ENCODE measurements at places on chromosomes 3 and 15.

- DNase-seq: no peak
Observed at GRCh38 chr3:41365973-41366372, 166.7 kb downstream of the CTNNB1 start.

DNA sequence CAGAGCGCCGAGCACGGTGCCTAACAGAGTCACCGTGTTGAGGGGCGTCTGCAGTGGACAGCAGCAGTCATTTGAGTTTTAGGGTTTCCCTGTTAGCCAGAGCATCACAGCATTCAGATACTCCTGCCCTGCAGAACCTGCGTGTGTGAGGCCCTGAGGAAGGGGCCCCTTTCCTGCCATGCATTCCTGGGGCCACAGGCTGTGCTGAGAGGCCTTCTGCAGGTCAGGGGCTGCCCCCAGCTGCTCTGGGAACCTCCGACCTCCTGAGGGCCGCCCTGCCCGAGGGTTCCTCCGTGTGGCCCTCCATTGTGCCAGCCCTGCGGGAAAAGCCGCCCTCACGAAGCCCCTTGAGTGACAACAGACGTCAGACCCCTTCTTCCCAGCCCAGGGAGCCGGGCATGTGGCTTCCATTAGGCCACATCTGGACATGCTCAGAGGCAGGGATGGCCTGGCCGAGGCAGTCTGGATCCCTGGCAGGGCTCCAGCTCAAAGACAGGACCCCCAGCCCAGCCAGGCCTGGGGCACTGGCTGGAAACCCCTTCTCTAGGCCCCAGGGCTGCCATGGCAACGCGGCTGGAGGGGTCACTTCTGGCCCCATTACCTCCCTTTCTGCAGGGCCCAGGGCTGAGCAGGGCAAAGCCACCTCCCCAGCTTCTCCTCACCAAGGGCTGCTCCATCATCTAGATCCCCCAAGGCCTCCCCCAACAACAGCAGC is 25.3 kb downstream of the FBLN2 start:
- no peak for DNase-seq

GRCh38 chr3:65667963-65668362 is 370.8 kb downstream of the MAGI1 start:
- no peak for DNase-seq

GRCh38 chr3:133757701-133758567 is 11.7 kb downstream of the TF start:
- DNase-seq: no peak

DNA sequence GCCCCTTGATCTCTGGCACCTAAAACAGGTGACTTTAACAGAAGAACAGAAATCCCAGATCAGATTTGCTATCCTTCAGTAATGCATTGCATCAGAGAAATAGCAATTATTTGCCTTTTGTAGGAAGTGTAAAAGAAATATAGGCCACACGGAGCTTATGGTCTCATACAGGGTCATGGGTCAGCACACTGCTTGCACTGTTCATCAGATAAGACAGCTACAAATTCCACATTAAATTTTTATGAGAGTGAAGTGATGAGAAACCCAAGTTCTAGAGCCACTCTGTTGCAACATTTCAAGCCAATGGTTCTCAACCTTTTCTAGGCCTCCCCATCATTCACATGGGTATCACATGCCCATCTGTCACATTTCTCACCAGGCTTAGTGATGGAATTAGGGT is 33.4 kb upstream of the TMEM87A start:
- DNase-seq: no peak

DNA sequence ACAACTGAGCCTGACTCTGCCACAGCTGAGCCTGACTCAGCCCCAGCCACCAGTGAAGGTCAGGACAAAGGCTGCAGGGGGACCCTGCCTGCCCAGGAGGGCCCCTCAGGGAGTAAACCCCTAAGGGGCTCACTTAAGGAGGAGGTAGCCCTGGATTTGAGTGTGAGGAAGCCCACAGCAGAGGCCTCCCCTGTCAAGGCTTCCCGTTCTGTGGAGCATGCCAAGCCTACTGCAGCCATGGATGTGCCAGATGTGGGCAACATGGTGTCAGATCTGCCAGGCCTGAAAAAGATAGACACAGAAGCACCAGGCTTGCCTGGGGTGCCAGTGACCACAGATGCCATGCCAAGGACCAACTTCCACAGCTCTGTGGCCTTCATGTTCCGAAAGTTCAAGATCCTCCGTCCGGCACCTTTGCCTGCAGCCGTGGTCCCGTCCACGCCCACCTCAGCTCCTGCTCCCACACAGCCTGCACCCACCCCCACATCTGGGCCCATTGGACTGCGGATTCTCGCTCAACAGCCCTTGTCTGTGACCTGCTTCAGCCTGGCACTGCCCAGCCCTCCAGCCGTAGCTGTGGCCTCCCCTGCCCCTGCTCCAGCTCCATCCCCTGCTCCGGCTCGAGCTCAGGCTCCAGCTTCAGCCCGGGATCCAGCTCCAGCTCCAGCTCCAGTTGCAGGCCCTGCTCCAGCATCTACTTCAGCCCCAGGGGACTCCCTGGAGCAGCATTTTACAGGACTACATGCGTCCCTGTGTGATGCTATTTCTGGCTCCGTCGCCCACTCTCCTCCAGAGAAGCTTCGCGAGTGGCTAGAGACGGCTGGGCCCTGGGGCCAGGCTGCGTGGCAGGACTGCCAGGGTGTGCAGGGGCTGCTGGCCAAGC is 6.2 kb downstream of the C15orf39 start:
- DNase-seq: no peak

DNA sequence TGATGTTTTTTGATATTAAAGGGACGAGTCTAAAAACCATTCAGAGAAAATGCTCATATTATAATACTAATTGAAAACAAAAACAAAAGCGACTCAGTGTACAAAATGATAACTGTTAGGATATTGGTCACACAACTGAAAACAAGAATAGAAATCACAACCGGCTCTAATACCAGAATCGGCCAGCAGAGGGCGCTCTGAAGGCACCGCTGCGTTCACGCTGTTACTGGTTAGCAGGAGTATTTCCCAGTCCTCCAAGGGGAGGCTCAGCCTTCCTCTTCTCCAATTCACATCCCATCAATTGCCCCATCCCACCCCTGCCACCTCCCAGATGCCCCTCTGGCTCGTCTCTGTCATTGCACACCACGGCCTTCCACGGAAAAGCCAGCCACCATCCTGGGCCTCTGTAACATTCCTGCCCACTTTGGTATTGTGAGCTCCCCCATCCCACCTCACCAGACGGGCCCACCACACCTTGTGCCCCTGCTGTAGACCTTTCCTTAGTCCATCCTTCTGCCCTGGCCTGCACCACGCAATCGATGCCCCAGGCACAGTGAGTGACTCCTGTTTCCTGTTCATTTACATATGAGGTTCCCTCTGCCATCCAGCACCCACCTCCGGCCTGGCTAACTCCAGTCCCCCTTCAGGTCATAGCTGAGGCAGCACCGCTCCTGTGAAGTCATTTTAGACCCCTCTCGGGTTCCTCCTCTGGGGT is 8.5 kb downstream of the FAM107A start:
- peak; percentile 49 for DNase-seq

DNA sequence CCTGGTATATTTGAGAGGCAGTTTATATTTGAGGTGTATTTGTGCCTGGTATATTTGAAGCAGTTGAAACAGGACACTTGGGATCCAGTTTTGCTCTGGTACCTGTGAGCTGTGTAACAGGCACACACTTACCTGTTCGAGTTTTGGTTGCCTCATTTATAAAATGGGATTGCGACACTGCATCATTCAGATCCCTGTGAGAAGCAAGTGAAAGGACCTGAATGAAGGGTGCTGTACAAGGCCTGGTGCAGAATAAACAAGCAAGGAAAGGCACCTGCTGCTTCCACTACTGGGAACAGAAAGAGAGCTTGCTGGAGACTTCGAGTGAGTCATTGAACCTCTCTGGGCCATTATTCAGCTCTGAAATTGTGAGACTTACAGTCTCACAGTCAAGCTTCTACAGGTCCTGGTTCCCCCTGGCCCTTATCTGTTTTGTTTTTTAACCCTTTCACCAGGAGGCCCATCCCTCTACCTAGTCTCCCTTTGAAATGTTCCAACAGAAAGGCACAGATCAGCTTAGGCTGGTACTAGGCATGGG is 11.5 kb downstream of the FETUB start:
- no peak for DNase-seq

All from stimulated activated CD8-positive, alpha-beta memory T cell treated with anti-CD3 and anti-CD28 coated beads, Interleukin-7, amount 100 ng/mL, for 1 hour (primary cell).